Gastrocnemius medialis (tissue), 4 donors: ENCODE measurements at places on chromosomes 4 and X. TPM values are rescaled to one million over a fixed set of nuclear protein-coding genes. Genes with fewer than 3 reads are reported as not detected.

Gene MGARP
- total RNA-seq, result not detected

Gene HTN1
- total RNA-seq, result not detected

Gene LRCH2
- 0.49 TPM for total RNA-seq

Gene RASSF6
- not detected for total RNA-seq

Gene TMEM144
- total RNA-seq, result 2.6 TPM

Gene SNCA
- not detected for total RNA-seq

Gene ABCG2
- 0.23 TPM for total RNA-seq

Gene UGT2B11
- not detected for total RNA-seq

DNA sequence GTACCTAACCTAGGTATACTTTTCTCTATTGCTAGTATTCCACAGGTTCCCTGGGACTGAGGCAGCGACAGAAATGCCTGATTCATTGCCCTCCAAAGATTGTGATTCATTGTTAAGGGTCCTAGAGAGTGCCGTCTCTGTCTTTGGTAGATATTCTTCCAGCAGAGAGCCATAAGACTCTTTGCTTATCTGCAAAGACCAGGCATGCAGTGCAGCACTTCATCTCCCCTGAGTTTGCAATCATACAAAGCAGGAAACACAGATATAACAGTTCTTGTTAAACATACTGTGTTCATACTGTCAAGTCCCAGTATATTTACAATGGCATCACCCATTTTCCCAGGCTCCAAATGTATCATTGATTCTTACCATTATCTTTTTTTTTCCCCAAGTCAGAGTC is 47.7 kb downstream of the KLF8 start:
- no peak for DNase-seq

DNA sequence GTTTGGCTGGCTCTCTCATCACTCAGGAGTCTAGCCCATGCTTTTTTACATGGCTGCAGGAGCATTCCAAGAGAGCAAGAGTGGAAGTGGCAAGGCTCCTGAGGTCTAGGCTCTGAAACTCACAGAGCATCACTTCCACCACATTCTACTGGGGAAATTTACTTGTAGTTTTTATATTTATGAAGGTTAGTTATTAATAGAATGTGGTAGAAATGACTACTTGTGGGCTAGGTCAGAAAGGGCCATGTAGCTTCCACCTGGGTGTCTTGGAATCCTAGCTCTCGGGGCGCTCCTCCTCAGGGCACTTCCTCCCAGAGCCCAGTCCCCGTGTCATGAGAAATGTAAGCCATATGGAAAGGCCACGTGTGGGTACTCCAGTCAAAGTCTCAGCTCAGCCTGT is 127.0 kb upstream of the CASK start:
- DNase-seq, result no peak

DNA sequence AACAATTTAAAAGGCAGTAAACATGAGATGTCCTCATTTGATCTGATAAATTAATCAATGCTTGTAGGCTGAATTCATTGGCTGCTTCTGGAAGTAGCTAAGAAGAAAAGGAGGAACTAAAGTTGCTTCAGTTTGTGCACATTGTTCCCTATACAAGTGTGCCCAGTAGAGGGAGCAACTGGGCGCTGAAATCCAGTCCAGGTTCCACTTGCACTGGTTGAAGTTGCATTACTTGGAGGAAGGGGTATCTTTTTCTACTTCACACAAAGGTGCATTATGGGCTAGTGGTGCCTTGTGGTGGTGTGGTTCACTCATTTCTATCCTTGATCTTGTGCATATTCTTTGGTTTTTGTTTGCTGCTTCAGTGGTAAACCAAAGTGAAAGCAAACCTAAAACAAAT is 67.9 kb upstream of the SOX3 start:
- DNase-seq, result no peak

- DNase-seq, result no peak
Observed at GRCh38 chr4:99507349-99507748, 3.5 kb upstream of the C4orf17 start.

GRCh38 chr4:25938787-25939186 is 24.8 kb downstream of the SMIM20 start:
- peak; percentile 23 for DNase-seq

- no peak for DNase-seq
Observed at GRCh38 chrX:134202561-134202960, 34.4 kb upstream of the CCDC160 start.

DNA sequence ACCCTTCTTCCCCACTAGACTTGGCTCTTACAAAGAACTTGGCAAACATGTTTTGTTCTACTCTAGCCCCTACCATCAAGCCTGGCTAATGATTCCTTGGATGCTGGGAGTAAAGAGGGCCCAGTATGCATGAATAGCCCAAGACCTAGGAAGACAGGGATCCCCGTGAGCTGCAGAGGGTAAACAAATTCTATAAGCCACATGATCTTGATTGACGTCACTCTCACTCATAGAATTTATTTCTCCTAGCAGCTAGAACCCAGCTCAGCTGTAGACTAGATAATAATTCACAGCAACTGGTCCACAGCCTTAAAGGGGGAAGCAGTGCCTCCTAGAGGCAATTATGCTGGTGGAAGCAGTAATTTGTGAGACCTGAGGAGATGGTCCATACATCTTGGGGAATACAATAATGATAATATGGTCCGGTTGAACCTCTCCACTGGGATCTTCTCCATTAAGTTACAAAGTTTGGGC is 16.1 kb upstream of the USO1 start:
- DNase-seq, result no peak

GRCh38 chr4:152408514-152409327 is 127.2 kb downstream of the FBXW7 start:
- DNase-seq, result no peak

DNA sequence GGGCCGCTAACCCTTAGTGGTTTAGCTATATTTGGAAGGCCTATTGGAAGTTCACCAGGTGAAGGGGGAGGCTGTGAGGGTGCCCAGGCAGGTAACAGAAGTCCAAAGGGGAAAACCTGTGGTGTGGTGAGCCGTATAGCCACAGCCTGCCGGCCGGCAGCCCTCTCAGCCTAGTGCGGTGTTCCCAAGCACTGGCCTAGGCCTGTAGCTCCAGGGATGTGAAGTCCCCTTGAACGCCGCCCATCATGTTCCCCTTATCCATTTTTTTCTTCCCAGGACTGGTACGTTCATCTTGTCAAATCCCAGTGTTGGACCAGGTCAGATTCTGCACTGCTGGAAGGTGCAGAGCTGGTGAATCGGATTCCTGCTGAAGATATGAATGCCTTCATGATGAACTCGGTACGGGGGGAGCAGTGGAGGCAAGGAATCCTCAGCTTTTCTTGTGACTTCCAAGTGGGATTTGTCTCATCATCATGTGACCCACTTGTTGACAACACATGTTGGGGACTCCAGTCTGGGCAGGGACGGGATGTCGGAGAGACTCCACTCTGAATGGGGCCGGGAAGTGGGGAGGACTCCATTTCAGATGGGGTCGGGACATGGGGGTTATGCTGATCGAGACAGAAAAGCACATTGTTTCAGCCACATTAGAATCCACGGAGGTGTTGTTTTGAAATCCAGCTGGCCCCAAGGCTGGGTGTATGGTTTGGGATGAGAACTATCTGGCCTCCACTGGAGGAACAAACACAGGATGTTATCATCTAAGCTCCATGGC is 39.2 kb upstream of the MSANTD1 start:
- peak; percentile 8 for DNase-seq

DNA sequence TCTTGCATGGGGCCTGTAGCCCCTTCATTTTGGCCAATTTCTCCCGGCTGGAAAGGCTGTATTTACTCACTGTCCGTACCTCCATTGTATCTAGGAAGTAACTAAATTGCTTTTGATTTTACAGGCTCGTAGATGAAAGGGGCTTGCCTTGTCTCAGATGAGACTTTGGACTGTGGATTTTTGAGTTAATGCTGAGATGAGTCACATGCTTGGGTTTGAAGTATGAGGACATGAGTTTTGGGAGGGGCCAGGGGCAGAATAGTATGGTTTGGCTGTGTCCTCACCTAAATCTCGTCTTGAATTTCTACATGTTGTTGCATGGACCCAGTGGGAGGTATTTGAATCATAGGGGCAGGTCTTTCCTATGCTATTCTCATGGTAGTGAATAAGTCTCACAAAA is 407.6 kb upstream of the NDST3 start:
- DNase-seq, result no peak

GRCh38 chrX:106404512-106404911 is 207.3 kb upstream of the RADX start:
- no peak for DNase-seq

GRCh38 chr4:118936406-118936805 is 47.8 kb downstream of the SYNPO2 start:
- DNase-seq, result no peak

GRCh38 chr4:140081641-140082390 is 72.2 kb downstream of the MAML3 start:
- DNase-seq, result no peak

- DNase-seq, result no peak
Observed at GRCh38 chr4:138573246-138573645, 331.1 kb upstream of the SLC7A11 start.

GRCh38 chr4:97670703-97671269 is 472.5 kb downstream of the STPG2 start:
- no peak for DNase-seq

DNA sequence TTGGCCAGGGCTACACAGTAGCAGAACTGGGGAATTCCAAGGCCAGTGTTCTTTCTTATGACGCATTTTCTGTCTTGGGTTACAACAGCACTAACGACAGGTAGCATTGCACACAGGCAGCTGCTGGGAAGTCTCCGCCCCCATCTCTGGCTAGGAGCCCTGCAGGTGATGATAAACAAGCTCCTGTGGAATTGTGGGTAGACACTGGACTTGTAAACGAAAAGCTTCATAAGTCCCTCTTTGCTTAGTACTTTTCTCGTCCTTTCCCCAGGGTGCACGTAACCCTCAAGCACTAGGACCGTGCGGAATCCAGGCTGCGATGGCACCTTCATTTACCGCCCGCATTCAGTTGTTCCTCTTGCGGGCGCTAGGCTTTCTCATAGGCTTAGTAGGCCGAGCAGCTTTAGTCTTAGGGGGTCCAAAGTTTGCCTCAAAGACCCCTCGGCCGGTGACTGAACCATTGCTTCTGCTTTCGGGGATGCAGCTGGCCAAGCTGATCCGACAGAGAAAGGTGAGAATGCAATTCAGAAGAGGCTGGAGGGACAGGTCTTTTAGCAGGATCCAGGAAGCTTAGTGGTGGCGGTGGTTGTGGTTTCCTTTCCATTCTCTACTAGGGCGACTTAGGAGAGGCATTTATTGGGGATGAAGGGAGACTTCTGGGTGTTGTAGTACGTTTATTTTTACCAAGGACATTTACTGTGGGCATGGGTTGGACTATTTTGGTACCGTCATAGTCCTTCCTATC is at the start of gene FAAH2:
Gene FAAH2 (plus strand): TSS at position 200 of the 745 bp plus-strand sequence. CDS start 120 bp downstream, at position 320.
- no peak for DNase-seq

GRCh38 chr4:102268355-102268754 is 76.9 kb downstream of the SLC39A8 start:
- DNase-seq, result no peak
